ENCODE measurements at places on chromosomes 12 and 14.
A peak's percentile ranks its signal among the peaks of the same experiment; 100 is the strongest.

DNA sequence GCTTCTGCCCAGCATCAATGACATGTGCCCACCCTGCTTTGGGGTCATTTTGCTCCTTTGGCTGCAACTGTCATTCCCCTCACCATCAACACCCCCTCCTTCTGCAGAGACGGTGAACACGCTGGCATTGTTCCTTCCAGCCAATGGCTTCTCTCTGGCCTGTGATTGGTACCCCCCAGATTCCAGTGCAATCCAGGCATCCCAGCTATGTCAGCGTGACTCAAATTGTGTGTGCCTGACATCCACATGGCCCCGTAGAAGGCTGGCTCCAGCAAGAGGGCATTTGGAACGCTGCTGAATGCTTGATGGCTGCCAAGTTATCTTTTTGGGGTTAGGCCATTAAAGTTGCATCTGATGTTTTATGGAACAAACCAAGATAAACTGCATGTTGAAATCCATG, 21.0 kb upstream of the CCND2 start:
- no peak for DNase-seq

GRCh38 chr14:72605921-72606220, 288.0 kb downstream of the DPF3 start:
- DNase-seq = no peak

DNA sequence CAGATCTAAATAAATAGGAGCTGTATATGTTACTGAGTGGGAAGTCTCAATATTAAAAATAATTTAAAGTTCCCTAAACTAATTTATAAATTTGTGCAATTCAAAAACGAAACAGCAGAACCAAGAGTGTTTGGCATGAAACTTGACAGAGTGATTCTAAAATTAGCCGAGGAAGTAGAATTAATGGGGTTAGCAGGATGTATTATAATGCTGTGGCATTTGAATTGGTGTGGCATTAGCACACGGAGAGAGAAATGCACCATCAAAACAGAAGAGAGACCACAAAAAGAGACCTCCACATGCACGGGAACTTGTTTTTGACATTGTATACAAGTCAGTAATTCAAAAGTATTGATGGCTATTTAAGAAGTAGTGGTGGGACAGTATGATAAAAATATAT, 366.0 kb upstream of the RGS6 start:
- DNase-seq = no peak

GRCh38 chr14:65620195-65620594, 207.7 kb downstream of the FUT8 start:
- DNase-seq = no peak

DNA sequence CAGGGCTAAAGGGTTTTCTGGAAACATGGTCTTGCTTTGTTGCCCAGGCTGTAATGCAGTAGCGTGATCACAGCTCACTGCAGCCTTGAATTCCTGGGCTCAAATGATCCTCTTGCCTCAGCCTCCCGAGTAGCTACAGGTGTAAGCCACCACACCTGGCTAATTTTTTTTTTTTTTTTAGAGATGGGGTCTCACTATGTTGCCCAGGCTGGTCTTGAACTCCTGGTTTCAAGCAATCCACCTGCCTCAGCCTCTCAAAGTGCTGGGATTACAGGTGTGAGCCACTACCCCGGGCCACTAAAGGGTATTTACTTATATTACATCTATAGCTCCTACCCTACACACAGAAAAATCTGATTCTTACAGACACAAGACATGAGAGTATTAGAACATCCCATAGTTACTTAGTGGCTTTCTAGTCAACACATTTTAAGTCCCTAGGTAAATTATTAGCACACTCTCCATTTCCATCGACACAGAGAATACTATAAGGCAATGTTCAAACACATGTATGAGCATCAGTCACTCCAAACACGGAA, 6.2 kb upstream of the DCAF11 start:
- no peak for DNase-seq

- DNase-seq = peak; percentile 48
Measured at GRCh38 chr12:120118321-120119061, 1.9 kb upstream of the RAB35 start.

GRCh38 chr12:25796523-25797000, 161.9 kb upstream of the RASSF8 start:
- DNase-seq = no peak

DNA sequence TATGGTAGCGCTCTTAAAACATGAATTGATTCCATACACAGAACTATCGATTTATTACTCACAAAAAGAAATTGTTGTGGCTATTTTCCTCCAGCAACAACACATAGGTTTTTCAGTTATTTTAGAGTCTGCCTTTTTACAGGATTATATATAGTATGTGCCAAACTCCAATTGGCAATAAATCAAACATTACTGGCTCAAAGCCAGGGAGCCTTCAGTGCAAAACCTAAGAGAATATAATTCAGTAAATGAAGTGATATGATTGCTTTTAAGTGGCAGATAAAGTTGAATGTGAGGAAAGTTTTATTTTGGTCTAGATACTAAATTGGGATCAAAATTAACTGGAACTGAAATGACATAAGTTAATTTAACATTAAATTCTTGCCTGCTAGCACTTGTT, 234.8 kb downstream of the PIK3C2G start:
- DNase-seq = no peak

- no peak for DNase-seq
Measured at GRCh38 chr12:57049119-57049446, 846 bp downstream of the MYO1A start.

DNA sequence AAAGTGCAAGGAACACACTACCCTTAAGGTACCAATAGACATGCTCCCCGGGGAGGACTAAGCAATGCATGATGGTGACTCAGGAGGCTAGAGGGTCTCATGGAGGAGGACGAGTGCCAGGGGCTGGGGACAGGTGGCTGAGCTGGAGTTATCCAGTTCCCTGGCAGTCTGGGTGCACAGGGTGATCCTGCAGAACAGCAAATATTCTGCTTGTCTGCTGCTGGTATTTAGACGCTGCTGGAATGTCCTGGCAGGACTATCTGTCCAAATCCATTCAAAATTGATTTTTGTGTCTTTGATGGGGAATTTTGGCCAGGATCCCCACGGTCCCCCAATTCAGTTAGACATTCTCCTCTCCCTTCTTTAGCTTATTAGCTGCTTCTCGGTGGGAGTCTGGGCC, 138.7 kb downstream of the C12orf75 start:
- no peak for DNase-seq

- DNase-seq = no peak
Measured at GRCh38 chr12:28021704-28022103, 49.2 kb upstream of the PTHLH start.

DNA sequence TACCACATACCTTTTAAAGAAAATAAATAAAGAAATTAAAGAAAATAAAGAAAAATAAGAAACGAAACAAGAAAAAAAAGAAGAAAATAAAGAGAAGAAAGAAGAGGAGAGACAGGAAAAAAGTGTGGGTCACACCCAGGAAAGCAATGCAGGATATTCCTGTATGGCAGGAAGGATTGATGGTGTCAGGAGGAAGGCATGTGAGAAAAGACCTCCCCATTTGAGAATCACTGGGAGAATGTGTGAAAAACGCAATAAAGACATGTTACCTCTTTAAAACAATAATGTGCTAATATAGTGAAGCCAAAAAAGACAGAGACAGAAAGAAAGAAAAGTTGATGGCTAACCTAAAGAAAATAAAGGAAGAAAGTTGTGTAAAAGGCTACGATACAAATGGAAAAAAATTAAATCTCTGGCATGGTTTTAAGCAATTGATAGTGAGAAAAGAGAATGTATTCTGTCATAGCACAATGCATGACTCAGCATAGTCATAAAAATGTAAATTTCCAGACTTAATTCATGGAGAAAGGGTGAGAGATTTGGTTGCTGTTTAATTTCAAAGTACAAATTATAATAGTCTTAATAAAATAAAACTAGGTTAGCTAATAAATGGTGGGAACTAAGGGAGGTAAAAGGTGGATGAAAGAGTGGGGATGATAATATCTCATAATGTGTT, 24.3 kb upstream of the FOXG1 start:
- no peak for DNase-seq

DNA sequence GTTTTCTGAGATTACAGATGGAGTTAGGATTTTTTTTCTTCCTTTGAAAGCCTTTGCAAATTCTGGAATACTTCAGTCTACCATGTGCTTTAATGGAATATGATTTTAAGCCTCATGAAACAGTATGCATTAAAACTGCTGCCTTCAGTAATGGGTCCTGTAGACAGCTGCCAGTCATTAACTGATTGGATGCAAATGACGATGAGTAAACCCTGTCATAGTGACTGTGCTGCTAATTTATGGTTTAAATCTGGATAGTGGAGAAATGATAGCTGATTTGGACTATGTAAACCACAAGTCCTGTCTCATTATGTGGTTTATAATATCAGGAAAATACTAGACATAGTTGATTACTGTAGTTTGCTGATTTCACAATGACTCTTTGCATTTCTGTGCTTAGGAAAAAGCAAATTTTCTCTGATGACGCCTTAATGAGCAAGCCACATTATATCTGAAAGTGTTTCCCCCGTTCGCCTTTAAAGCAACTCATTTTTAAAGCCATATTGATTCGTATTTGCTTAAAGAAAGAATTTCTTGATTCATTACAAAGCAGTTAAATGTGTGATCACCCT, 217.6 kb downstream of the TMTC2 start:
- no peak for DNase-seq

GRCh38 chr14:72738161-72738611, 155.7 kb downstream of the DPF3 start:
- no peak for DNase-seq

GRCh38 chr14:95282354-95282985, 37.2 kb downstream of the CLMN start:
- DNase-seq = no peak

DNA sequence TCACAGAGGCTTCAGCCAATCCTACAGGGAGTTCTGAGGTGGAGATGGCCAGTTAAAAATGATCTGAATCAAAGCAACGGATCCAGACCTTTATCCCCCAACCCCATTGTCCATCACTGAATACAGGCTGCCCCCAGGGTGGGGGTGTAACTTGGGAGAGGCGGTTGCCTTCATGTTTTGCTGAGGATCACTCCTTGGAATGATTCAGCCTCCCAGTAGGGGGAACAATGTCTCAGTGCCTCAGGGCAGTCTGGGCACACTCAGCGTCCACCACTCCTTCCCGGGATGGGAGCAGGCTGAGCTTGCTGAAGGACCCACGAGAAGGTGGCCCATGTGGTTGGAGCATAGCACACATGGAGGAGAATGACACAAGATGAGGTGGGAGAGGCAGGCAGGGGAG, 60.2 kb downstream of the RFX4 start:
- DNase-seq = no peak

- DNase-seq = no peak
Measured at GRCh38 chr14:96069421-96069820, 30.3 kb downstream of the C14orf132 start.

DNA sequence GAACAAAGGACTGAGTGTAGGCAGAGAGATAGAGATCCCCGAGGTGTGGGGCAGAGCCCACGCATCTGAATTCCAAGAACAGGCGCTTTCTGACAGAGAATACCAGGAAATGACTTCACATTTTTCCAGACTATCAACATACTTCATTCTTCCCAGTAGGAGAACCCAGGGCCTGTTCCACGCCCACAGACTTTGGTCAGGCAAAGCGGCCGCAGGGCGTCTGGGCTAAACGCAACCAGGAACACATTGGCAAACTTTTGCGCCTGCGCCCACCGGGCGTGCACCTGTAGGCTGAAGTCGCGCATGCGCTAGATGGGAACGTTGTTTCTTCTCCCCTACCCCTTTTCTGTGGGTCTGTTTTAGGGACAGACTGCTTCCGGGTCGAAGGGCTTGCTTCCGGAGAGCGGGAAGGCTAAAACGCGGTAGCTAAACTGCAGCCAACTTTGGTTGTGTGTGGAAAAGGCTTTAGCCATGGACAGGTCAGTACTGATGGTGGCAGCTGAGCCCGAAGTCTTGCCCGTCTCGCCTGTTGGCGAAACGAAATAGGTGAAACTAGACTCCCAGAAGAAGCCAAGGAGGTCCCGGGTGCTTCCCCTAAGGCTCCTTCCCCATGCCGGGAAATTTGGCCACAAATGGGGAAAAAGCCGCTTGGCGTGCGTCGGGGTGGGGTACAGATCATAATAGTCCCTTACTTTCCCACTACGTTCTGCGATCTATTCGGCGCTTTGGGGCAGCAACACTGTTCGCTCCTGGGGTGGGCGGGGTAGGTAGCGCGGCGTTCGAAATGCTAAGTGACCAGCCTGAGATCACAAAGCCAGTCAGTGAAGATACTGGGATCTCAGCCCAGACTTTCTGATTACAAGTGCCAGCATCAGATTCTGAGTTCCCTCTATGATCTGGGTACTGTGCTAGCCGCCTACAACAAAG, at the start of gene NUP107:
Gene NUP107 (plus strand): TSS at position 384 of the 927 bp plus-strand sequence. CDS start 88 bp downstream, at position 472.
- DNase-seq = peak; percentile 98

- DNase-seq = peak; percentile 90
Measured at GRCh38 chr12:100058482-100059029, 73.8 kb upstream of the ANKS1B start.

- DNase-seq = no peak
Measured at GRCh38 chr14:93301821-93302447, 30.9 kb downstream of the BTBD7 start.

GRCh38 chr14:52244328-52244727, 23.2 kb upstream of the PTGDR start:
- DNase-seq = no peak

- DNase-seq = no peak
Measured at GRCh38 chr14:86897224-86897623, 1095.8 kb downstream of the GALC start.

GRCh38 chr12:29204521-29204920, 55.4 kb downstream of the FAR2 start:
- no peak for DNase-seq

DNA sequence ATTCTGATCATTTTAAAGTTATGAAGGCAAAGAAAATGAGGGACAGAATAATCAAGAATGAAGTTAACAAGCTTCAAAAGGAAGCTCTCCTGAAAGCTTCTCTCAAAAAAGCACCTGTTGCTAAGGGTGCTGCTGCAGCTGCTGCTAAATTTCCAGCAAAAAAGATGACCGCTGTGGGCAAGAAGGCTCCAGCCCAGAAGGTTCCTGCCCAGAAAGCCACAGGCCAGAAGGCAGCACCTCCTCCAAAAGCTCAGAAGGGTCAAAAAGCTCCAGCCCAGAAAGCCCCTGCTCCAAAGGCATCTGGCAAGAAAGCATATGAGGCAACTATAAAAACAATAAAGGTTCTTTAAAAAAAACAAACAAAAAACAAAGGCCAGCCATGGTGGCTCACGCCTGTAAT, 52.7 kb upstream of the NR2C1 start:
- DNase-seq = no peak

GRCh38 chr14:63371033-63371432, 52.3 kb upstream of the GPHB5 start:
- no peak for DNase-seq

All from glomerular endothelial cell (primary cell).